ENCODE measurements at places on chromosomes 11 and 22.

DNA sequence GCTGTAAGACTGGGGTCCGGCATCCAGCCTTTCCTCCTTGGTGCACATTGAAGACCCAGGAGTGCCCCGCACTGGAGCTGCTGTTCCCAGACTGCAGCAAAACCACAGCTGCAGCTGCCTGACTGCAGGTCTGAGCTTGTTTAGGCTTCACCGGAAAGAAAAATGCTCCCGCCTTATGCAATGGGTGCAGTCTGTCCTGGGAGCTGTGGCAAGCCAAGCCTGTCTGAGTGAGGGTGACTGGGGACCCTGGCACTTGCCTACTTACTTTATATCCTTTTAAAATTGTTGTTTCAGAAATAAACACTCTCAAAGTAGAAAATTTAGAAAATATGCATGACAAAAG, 23.3 kb upstream of the CD44 start:
- no peak for DNase-seq

- no peak for DNase-seq
Observed at GRCh38 chr11:134366254-134366653, 34.5 kb downstream of the GLB1L2 start.

DNA sequence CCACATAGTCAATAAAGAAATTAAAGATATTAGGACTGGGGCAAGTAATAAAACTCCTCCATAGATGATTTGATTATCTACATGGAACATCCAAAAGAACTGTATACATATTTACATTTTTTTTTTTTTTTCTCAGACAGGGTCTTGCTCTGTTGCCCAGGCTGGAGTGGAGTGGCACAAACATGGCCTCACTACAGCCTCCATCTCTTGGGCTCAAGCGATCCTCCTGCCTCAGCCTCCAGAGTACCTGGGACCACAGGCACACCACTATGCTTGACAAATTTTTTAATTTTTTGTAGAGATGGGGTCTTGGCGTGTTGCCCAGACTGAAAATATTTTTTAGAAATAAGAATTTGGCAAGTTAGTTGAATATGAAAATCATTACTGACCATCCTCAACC, 24.7 kb downstream of the REXO2 start:
- no peak for DNase-seq

- DNase-seq = no peak
Observed at GRCh38 chr11:85813721-85814120, 2.8 kb upstream of the SYTL2 start.

DNA sequence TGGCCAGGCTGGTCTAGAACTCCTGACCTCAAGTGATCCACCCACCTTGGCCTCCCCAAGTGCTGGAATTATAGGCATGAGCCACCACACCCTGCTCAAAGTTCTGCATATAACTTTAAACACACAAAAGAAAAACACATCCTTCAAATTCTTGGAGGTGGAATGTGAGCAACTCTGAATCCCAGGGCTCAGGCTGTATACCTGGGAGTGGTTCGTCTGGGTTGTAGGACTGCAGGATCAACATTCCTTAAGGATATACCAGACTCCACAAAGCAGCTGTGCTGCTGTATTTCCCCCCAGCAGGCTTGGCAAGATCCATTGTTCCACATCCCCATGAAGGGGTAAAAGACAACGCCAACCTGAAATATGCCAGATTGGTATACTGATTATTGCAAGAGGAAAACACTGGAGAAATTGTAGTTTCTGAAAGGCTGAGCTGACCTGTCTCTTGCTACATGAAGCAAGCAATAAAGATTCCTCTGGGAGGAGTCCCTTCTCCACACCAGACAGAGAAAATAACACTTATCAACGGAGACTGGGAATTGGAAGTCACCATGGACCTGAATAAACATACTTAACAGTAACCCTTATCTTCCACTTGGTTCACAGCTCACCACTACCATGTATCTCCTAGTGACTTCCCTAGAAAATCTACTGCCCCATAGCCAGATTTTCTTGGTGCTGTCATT, 12.2 kb upstream of the RPS3 start:
- DNase-seq = no peak

- no peak for DNase-seq
Observed at GRCh38 chr22:38163844-38164550, 17.6 kb downstream of the PLA2G6 start.

DNA sequence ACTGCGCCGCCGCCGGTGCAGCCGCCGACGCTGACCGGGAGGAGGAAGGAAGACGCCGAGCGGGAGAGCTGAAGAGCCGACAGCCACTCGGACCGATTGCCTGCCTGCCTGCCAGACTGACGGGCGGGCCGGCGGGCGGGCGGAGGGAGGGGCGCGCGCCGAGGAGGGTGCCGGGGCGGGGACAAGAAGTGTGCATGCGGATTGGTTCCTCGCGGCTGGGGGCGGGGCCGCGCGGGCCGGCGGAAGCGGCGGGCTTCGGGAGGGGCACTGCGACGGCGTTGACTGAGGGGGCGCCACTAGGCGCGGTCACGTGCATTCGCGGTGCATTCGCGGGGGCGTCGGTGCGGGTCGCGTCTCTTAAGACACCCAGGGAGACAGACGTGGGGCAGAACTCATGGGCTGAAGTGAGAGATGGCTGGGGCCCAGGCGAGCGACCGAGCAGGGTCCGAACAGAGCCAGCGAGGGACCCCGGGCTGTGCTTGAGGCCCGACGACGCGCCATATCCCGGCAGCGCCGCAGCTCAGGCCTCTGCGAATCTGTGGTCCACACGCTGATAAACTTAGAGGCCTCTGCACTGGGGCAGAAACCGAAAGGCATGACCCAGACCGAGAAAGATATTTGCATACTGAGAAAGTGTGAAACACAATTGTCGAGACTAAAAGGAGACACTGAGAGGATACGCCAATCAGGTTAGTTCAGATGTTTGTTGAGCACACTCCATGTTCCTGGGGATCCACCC, at the start of gene MAPK1:
TSS of gene MAPK1 (minus strand) at position 118 of the 739 bp plus-strand sequence. CDS start 205 bp downstream, outside the sequence.
- peak; percentile 94 for DNase-seq
